ENCODE measurements at places on chromosomes 2 and 18.

DNA sequence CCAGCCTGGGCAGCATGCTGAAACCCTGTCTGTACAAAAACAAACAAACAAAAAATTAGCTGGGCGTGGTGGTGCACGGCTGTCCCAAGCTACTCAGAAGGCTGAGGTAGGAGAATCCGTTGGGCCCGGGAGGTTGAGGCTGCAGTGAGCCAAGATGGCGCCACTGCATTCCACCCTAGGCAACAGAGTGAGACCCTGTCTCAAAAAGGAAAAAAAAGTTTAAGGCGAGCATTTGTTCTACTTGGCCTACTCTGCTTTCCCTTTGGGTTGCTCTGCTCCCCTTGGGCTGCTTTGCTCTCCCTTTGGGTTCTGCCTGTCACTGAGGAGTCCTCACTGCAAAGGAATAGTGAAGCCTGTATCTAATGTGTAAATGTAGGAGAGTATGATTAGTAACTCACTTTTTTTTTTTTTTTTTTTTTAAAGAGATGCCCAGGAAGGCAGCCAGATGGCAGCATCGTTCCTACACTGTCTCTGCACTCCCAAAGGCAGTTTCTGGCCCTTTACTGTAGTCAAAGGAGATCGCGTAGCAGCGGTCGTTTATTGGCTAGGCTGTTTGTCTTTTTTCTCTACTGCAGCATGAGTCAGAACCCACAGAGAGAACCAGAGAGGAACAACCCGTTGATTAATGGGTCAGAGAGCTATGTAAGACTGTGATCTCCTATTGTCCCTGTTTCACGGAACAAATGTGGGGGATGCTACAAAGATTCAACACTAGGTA is 118.3 kb upstream of the CWC22 start:
- DNase-seq = no peak

- no peak for DNase-seq
These were observed 305.7 kb upstream of the MYT1L start for GRCh38 chr2:2636813-2637212.

- no peak for DNase-seq
These were observed 671.9 kb downstream of the IRS1 start for GRCh38 chr2:226127682-226128081.

DNA sequence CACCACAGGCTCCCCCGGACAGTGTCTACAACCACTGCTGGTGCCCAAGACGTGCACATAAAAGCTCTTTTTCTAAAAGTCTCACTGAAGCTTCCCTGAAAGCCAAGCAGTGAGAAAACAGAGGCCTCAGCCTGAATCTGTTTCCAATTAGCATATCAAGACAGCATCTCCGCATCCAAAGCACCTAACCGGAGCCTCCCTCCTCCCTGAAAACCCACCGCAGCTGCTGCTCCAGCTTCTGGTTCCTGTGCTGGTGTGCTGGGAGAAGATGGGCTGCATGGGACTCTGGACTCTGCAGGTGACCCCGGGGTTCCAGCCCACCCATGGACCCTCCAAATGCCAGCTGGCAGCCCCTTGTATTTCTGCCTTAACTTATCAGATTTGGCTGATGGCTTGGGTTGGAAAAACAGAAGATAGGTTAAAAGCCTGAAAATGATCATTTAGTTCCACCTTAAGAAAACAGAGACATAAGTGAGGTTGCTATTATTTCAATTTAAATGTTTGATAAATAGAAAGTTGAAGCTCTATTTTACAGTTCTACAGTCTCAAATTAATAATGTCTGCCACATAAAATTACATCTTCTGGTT is 103.3 kb downstream of the TMEM18 start:
- DNase-seq = no peak

DNA sequence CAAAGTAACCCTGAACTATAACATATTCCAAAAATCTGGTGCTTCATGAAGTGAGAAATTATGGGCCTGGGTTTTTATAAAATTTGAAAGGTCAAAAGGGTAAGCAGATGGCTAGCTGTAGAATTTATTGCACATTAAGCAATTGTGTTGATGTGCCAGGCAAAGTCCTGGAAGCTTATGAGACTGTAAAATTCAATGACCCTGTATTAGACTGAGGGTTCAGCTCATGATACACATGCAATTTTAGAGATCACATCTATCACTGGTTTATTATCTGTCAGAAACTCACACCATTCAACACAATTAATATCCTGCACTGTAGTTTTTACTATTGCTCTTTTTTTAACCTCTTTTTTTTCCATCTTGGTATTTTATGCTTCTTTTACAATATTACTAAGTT is 1162.6 kb upstream of the SLC39A10 start:
- DNase-seq = no peak

DNA sequence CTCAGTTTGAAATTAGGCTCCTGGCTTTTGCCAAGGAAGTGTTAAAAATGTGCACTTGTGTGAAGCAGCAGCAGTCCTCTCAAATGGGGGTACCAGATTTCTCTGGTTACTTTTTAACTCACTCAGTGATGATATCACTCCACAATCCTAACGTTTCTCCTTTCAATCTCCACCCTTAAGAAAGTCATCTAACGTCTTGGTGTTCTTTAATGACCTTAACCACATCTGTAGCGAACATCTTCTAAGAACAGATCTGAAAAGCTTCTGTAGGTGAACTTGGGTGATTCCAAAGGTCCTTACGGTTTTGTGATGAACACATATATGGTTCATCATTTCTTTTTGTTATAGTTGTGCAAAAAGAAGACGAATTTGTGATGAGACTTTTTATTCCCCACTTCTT is 73.2 kb downstream of the DOCK10 start:
- DNase-seq = no peak

- DNase-seq = no peak
These were observed 51.8 kb downstream of the HS1BP3 start for GRCh38 chr2:20599001-20599600.

GRCh38 chr2:55965966-55966365 is 42.4 kb upstream of the EFEMP1 start:
- no peak for DNase-seq

DNA sequence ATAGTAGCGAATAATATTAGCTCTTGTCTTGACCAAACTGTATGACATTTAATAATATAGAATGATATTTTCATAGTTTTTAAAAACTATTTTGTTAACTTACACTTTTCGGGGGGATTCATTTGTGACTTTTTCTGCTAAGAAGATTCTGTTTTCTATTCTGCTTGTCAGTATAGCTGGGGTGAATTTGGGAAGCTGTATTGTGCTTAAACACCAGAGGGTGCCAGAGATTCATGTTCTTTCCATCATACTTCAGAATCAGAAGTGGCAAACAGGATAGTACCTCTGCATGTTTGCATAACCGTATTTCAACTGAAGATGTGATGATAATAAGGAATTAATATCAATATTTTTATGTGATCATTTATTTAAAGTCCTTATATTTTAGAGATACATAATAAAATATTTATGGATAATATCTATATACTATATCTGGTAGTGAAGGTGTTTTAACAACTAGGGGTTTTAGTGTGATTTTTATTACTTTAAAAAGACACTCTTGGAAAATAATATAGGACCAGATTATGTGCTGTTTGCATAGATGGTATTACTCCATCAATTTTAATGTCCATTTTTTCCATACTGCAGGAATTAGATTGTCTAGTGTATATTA is 81.0 kb downstream of the TAF4B start:
- no peak for DNase-seq

DNA sequence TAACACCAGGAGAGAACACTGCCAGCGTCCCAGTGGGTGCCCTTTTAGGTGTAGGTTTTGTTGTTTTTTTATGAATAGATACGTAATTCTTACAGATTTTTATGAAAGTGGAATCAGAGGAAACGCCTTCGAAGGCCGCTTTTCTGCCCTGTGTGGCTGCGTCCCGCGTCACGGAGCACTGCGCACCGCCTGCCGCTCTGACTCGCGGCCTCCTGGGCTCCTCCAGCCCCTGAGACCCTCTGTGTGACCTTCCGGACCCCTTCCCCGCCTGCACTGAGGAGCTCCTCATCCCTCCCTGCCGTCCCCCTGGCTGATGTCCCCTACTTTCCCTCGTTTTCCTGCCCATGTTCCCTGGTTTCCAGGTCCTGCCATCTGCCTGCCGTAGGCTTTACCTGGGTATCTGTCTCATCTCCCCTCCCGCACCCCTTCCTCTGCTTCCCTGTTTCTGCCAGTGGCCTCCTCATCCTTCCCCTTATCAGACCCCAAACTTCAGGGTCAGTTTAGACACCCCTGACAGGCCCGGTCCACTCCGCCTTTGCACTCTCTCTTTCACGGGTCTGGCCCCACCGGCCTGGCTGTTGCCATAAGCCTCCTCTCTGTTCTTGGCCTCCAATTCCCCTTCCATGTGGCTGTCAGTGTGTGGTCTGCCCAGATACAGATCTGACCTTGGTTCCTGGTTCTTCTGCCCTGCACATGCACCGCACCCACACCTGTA is 32.7 kb downstream of the PDIA6 start:
- no peak for DNase-seq

DNA sequence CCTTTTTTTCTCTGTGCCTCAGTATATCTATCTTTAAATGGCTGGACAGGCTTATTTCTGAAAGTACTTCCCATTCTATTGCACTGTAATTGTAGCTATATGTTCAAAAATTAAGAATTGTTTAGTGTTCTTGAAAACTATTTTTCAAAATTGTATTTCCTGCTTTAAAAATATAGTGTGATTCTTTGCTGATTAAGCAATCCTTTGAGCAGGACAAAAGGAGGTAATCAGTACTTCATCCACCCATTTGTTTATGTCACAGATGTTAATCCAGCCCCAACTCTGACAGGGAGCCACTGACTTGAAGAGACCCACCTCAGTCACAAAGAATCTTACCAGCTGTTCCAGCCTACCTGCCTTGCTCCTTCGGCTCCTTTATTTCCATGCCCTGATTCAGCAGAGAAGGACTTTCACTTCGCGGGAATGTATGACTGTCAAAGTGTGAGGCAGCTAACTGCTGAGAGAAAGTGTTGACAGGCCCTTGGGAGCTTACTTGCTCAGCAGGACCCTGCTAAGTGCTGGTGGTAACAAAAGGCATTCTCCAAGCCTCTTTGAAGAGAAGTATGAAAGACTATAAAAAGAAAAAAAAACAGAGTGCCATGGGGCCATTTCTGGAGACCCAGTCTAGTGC is 393.3 kb upstream of the CYRIA start:
- DNase-seq = no peak

DNA sequence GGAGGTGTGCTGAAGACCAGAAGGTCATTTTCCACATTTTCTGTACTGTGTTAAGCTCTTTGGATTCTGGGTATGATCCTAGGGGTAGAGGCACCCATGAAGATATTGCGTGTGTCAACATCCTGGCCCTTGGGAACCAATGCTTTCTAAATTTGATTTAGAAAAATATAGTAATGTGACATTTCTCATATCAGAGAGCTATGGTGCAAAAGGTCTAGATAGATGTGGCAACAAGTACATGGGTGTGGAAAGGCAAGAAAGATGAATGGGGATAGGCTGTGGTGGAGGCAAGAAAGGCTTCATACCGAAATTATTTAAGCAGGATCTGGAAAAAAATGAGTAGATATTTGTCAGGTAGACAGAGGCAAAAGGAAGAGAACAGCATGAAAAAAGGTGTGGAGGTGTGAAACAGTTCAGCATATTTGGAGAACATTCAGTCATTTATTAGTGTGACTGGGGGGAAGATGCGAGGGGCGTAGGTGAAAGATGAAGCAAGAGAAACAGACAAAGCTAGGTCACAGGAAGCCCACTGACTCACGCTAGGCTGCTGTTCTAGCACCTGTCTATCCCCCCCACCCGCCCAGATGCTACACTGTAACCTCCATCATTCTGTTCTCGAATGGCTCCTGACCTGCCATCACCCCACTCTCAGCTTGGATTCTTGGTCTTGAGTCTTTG is 11.7 kb downstream of the DOK1 start:
- no peak for DNase-seq

- no peak for DNase-seq
These were observed 279.5 kb upstream of the EPHA4 start for GRCh38 chr2:221851531-221852045.

- no peak for DNase-seq
These were observed 1.0 kb downstream of the ACVR1 start for GRCh38 chr2:157874997-157875640.

DNA sequence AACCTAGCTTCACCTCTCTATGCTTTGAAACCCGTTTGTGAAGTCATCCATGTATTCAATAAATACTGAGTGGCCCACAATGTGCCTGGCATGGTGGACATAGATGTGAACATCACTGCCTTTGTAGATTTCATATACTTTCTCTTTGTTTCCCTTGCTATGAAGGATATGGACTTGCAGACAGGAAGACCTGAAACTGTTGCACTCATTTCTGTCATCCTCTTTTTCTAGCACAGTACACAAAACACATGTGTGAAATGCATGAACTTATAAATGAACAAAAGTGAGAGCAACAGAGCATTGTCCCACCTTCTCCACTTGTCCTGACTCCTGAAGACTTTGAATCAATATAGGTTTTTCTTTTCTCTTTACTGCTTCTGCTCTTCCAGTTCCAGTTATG is 249.4 kb upstream of the LINC00305 start:
- DNase-seq = no peak

- no peak for DNase-seq
These were observed 60.3 kb upstream of the DNAJC10 start for GRCh38 chr2:182655750-182656149.

DNA sequence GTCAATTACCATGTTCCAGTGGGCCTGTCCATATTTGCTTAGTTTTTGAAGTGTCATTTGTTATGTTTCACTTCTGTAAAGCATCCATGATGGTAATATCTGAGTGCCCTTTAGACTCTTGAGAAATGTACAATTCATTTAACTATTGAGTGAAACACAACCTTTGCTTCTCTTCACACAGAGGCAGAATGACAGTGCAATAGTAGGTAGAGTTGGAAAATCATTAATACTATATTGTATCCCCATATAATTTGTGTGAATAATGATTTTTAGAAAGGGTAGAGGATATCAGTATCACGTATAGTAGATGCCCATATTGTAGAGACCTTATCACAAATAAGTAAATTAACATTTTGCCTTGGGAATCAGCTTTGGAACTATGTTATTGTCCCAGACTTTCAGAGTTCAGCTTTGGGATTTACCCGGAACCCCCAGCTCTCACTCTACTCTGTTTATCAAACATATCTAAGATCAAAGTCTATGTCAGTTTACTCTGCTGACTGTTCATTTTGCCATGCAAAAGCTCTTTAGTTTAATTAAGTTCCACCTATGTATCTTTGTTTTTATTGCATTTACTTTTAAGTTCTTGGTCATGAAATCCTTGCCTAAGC is 172.7 kb upstream of the NOL4 start:
- no peak for DNase-seq

- no peak for DNase-seq
These were observed 24.6 kb upstream of the KCMF1 start for GRCh38 chr2:84946204-84947009.

GRCh38 chr18:10142496-10143160 is 228.8 kb downstream of the VAPA start:
- no peak for DNase-seq

DNA sequence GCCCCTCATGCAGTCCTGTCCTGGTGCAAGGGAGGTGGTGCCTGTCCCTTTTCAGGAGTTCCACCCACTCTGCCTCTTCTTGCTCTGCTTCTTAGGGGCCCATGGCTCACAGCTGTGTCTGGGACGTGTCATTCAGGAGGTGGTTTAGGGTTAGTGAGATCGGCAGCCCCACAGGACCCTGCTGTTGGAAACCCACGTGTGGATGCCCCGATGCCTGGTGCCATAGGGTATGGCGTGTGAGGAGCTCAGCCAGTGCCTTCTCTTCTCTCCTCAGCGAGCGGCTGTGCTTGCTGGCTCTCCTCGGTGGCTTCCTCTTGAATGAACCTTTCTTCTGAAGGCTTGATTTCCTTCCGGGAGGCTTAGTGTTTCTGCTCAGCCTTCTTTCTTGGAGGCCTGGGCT is 55.2 kb downstream of the LDLRAD4 start:
- DNase-seq = peak; percentile 20

- no peak for DNase-seq
These were observed 19.8 kb upstream of the NFU1 start for GRCh38 chr2:69456950-69457445.

- no peak for DNase-seq
These were observed 6.8 kb upstream of the PXDN start for GRCh38 chr2:1750933-1751766.

Data from stimulated activated CD4-positive, alpha-beta T cell treated with anti-CD3 and anti-CD28 coated beads, Interleukin-15, amount 100 ng/mL, for 1 hour (primary cell).